ENCODE measurements at places on chromosomes 2 and 18.
A peak's percentile ranks its signal among the peaks of the same experiment; 100 is the strongest.

DNA sequence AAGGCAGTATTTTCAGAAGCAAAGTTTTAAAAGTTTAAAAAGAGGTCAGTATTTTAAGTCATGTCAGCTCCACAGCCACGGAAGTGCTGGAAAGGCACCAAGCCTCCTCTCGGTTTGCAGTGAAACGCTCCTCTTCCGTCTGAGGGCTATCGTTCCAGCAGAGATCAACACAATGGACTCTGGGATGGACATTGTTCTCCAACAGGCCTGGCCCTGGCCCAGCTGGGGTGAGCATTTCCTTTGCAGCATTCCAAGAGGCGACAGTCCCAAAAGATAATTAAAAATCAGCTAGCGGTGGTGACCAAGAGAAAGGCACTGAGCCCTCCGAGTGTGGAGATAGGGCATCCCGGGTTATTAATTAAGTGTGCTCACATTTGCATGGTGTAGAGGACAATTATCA lies 95.9 kb upstream of the LCLAT1 start:
- no peak for DNase-seq

GRCh38 chr2:43086451-43087221 lies 139.8 kb downstream of the ZFP36L2 start:
- no peak for DNase-seq

DNA sequence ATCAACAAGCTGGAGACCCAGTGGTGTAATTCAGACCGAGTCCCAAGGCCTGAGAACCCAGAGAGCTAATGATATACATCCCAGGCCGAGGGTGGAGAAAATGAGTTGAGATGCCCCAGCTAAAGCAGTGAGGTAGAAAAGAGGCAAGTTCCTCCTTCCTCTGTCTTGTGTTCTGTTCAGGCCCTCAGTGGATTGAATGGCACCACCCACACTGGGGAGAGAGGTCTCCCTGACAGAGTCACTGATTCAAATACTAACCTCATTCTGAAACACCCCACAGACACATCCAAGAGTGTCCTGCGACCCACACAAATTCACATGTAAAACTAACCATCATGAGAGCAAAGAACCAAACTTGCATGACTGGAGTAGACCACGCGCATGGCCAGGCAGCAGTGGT lies 215.3 kb downstream of the ANAPC1 start:
- no peak for DNase-seq

- no peak for DNase-seq
Observed at GRCh38 chr2:236289766-236290462, 25.7 kb upstream of the ASB18 start.

DNA sequence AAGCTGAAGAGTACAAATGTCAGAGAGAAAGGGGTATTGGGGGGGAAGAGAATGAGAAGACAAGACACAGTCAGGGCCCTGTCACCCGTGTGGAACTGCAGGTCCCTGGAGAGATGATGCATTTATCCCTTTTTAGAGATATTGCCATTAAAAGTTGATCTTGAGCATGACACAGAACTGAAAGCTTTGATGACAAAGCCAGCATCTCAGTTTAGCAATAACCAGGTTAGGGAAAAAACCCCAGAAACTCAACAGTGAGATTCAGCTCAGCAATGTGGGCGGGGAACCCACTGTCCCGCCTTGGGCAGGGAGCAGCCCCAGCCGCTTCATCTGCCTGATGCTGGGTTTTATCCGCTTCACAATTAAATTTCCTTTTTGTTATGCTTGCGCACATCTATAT lies 181.1 kb downstream of the NEDD4L start:
- DNase-seq = no peak

DNA sequence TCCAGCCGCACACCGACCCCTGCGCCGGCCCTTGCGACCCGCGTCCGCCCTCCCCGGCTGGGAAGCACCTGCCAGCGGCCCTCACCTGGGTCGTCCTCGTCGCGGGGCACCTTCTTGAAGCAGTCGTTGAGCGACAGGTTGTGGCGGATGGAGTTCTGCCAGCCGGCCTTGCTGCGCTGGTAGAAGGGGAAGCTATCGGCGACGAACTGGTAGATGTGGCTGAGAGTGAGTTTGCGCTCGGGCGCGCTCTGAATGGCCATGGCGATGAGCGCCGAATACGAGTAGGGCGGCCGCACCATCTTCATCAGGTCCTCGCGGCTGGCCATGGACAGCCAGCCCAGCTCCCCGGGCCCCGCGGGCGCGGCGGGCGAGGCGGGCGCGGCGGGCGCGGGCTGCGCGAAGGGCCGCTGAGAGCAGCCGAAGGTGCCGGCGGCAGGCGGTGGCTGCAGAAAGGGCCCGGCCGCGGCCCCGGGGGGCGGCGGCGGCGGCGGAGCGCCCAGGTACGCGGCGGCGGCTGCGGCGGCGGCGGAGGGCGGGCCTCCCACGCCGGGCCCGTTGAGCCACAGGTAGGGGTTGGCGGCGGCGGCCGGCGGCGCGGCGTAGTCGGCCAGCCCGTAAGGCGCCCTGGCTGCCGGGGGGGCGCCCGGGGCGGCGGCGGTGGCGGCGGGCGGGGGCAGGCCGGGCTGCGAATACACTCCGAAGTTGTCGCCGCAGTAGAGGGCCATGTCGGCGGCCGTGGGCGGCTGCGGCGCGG lies 505 bp downstream of the FOXI3 start:
- DNase-seq = no peak

DNA sequence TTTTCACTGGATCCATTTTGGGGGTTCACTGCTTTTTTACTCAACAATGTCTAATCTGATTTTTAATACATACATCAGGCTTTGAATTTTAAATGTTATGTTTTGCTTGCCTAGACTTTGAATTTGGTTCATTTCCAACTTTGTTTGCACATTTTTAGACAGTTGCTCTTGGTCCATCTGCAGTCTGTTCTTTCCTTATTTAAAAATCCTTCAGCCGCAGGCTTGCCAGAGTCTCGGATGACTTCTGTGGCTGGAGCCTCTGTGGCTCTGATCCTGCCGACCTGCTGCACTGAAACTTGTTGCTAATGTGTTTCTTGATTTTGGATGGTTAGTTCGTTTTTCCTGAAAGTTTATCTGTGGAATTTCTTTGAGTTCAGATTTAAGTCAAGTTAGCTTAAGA lies 172.0 kb upstream of the ALKAL2 start:
- no peak for DNase-seq

DNA sequence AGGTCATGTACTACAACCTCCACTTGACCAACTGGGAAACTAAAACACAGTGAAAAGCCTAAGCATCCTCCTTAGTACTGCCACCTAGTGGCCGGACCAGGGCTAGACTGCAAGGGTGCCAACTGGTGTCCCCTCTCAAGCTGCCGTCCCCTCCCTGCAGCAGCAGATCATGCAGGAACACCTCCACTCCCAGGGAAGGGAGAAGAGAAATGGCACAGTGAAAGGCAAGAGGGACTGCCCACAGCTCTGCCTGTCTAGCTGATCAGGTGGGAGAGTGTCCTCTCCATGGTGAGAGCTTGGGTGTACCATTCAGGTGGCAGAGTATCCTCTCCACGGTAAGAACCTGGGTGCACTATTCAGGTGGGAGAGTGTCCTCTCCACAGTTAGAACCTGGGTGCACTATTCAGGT lies 78.1 kb downstream of the AAK1 start:
- peak; percentile 3 for DNase-seq

DNA sequence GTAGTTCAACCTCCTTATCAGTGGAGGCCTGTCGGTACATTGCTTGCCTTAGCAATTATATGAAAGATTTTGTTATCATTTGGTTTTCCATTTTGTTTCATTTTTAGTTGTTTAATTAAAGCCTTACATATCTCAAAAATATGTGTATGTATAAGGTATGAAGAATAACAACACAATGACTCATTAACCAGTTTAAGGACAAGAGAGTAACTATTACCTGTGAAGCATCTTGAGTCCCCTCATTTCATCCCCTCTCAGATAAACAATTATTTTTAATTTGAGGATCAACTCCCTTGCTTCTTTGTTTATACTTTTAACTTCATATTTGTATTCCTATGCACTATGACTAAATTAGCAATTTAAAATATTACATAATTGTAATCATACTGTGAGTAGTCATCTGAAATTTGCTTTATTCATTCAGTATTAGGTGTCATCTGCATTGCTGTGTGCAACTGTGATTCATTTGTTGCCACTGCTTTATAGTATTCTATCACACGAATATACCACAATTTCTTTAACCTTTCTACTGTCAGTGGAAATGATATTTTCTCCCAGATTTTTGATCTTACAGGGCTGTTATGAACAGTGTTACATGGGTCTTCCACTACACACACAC lies 126.4 kb downstream of the RNF152 start:
- DNase-seq = no peak

DNA sequence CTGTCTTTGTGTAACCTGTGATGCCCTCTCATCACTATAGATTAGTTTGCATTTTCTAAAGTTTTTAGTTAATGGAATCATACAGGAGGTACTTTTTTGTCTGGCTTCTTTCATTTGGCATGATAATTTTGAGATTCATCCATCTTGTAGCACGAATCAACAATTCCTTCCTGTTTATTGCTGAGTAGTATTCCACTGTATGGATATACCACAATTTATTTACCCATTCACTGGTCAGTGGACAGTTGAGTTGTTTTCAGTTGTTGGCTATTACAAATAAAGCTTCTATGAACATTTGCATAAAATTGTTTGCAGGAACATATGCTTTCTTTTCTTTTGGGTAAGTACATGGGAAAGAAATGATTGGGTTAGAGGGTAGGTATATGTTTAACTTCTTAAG lies 40.1 kb upstream of the ZNF396 start:
- no peak for DNase-seq

- no peak for DNase-seq
Observed at GRCh38 chr2:165113414-165113813, 90.4 kb downstream of the SCN3A start.

- DNase-seq = no peak
Observed at GRCh38 chr18:48816554-48816953, 134.2 kb downstream of the SMAD7 start.

GRCh38 chr2:239717319-239717675 lies 307.8 kb downstream of the NDUFA10 start:
- no peak for DNase-seq

- DNase-seq = no peak
Observed at GRCh38 chr2:42342061-42342794, 18.8 kb downstream of the COX7A2L start.

DNA sequence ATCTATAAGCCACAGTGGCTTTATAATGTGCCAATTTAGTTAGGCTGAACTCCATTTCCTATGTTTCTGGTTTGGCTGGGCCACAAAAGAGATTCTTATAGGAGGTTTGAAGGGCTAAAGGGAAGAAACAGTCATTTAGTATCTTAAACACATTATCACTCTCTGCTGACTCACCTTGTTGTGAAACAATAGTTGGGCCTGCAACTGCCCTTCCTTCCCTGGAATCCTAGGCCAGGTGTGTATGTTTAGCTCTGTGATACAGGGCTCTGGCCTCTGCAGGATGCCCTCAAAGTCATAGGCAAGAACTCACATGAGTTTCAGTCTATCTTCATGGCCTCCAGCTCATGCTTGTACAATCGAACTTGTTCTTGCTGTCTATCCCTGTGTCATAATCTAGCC lies 400.0 kb upstream of the CELF4 start:
- DNase-seq = no peak

- peak; percentile 11 for DNase-seq
Observed at GRCh38 chr2:202317080-202317857, 51.7 kb downstream of the NOP58 start.

GRCh38 chr2:64263315-64263714 lies 119.1 kb upstream of the PELI1 start:
- DNase-seq = no peak

DNA sequence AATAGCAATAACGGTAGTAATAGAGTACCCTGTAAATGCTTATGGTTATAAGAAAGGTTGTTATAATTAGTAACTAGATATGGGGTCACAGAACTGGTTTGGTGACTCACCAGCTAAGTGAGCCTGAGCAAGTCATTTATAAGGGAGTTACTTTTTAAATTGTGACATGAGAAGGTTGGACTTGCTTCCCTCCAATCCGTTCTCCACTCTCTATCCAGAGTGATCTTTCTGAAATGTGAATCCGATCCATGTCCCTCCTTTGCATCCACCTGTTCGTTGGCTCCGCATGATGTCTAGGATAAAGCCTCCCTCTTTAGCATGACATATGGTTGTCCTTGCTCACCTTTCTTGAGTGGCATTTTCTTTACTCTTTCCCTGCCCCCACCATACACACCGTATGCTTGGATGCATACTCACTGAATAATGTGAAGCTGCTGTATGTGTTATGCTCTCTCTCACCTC lies 83.1 kb downstream of the CDC42EP3 start:
- no peak for DNase-seq

GRCh38 chr2:182182436-182182835 lies 196.8 kb downstream of the PPP1R1C start:
- DNase-seq = no peak

DNA sequence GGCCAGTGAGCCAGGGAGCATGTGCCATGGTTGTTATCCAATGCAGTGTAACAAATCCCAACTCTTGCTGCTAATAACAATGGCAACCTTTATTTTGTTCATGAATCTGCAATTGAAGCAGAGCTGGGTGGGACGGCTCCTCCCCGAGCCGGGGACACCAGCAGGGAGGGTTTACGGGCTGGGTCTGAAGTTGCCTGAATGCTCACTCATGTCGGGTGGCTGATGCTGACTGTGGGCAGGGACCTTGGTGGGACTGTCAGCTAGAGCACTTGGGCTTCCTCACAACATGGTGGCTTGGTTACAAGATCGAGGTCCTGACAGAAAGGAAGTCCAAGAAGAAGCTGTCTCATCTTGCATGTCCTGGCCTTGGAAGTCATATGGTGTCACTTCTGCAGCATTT lies 264.5 kb downstream of the NDUFA10 start:
- DNase-seq = no peak

DNA sequence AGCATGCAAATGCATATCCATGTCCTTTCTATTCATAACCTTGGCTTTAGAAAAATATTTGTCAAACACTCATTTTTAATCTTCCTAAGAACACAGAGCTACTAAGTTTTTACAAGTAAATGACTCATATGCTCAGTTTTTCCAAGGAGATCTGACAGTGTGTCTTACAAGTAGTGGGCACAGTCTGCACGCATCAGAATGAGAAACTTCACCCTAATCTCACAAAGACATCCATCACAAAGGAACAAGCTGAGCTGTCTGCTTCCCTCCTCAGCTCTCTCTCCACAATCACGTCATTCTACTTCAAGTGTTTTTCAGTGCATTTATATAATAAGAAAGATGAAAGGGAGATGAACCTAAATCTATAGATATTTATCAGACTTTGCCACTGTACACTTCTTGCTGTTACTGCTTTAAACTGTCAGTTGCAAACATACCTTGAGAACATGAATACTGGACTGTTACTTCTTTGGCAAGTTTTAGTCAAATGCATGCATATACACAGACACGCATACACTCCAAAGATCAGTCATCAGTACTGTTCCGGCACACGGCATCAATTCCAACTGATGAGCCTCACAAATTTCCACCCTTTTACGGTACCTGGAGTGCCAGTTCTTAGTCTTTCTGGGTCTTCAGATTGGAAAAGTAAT lies 75.7 kb downstream of the RBMS1 start:
- DNase-seq = no peak

GRCh38 chr2:29430382-29431112 lies 315.3 kb downstream of the CLIP4 start:
- no peak for DNase-seq

- no peak for DNase-seq
Observed at GRCh38 chr2:19131871-19132270, 226.6 kb downstream of the OSR1 start.

Measured in substantia nigra (tissue), 51 donors.